Stimulated activated CD4-positive, alpha-beta T cell treated with anti-CD3 and anti-CD28 coated beads, Interleukin-15, amount 100 ng/mL, for 48 hours (primary cell): ENCODE measurements at places on chromosomes 6 and 20.

DNA sequence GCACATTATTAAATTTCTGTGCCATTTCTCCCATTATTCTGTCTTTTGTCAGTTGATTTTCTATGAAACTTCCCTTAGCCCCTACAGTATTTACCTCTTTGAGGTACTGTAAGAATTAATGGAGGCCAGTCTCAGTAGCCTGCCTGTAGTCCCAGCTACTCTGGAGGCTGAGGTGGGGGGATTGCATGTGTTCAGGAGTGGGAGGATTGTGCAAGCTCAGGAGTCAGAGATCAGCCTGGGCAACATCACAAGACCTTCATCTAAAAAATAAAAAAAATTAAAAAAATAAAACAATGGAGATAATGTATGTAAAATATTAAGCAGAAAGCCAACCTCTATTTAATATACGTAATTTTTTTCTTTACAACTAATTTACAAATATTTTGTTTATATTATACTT is 77.8 kb downstream of the OR2B2 start:
- no peak for DNase-seq

GRCh38 chr6:40743226-40743625 is 156.1 kb upstream of the LRFN2 start:
- no peak for DNase-seq

DNA sequence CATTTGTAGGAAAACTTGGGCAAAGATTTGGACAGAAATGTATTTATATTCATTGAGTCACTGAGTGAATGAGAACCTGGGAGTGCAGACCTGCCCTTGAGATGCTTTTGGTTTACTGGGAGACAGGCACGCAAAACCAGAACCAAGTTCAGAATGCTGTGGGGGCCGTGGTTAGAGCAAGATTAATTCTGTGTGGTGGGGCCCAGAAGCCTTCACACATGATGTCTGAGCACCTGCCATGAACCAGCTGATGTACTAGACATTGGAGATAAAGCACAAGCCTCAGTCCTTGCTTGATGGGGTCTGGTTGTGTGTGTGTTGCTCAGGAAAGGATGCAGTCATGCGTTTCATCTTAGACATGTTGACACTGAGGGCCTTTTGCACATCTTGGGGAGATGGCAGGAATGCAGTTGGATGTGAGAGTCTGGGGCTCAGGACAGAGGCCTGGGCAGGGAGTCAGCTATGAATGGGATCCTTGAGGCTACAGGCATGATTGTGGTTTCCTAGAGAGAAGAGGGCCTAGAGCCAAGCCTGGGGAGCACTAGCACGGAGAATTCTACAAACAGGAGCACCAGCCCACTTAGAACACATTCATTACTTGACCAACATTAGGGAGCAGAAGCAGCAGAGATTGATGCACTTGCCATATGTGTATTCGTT is 114.3 kb upstream of the TMEM181 start:
- DNase-seq, result no peak

- DNase-seq, result no peak
Observed at GRCh38 chr20:39108746-39109145, 146.6 kb downstream of the DHX35 start.

GRCh38 chr20:47252879-47253307 is 103.6 kb downstream of the ZMYND8 start:
- DNase-seq, result no peak

DNA sequence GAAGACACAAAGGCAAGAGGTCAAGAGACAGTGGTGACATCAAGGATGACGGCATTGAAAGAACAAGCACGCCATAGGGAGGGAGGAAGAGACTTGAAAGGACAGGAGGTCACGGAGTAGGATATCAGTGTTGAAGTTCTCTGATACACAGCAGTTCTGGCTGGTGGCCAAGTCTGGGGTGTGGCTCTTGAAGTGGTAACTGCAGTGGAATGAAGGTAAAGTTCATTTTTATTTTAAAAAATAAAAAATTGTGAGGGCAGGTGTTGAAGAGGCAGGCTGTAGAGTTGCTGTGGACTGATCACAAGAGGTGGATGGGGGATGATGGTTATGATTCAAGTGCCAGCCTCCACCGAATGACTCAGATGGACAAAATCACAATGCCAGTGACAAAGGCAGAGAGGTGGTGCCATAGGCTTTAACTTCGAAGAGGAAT is 53.2 kb upstream of the BMP2 start:
- no peak for DNase-seq

DNA sequence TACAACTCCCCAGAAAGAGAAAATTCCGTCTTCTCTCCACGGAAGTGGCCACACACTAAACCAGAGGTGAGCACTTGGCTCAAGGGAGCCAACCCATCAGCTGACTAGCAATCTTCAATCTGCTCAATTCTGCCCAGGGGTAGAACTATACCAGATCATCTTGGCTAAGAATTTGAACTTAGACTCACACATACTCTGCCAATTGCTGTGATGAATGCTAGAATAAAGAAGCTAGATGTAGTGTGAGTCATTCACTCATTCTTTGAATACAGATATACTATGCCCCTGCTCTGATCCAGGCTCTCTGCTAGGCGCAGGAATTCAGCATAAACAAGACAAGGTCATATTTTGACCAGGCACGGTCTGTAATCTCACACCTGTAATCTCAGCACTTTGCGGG is 147.9 kb upstream of the SHLD1 start:
- DNase-seq, result no peak

DNA sequence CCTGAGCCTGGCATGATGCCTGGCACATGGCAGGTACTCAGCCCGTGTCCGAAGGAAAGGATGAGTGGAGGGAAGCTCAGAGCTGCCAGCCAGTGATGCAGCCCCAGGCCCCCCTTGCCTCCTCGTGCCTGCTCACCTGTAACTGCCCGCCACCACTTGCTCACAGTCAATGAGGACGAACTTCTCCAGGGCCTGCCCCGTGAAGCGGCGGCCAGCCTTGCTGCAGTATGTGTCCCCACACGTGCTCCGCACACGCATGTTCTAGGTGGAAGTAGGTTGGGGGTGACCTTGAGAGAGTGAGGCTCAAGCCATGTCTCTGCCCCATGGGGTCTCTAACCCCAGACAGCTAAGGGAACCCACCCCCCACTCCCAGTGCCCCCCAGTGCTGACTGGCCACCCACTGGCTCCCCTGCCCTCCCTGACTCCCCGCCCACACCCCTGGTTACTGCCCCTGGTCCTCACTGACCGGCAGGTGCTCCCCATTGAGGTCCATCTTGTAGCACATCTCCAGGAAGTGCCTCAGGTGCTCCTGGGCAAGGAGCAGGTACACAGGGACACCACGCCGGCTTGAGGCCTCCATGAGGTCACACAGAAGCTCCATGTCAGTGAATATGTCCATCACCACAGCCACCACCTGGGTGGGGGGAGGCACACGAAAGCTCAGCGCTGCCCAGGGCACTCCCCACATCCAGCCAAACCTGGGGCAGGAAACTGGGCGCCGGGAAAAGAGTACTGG is 3.7 kb downstream of the FAM83C start:
- DNase-seq, result no peak

DNA sequence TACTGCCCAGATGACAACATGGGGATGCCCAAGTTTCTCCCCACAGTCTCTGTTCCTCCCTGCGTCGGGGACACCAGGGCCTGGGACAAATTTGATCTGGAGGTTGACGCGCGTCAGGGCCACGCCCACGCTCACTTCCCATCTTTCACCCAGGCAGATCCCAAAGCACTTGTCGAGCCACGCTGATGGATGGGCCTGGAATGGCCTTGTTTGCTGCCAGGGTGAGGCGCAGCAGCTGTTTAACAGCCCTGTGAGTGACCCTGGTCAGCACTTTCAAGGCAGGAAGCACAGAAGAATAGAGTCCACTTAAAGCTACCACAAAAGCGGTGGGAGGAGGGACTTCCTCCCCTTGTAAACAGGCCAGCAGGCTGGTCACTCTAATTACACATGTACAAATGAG is 324.7 kb upstream of the JARID2 start:
- no peak for DNase-seq

GRCh38 chr20:2740702-2741101 is 48.1 kb downstream of the EBF4 start:
- no peak for DNase-seq

- DNase-seq, result no peak
Observed at GRCh38 chr20:34452281-34452982, 63.8 kb upstream of the DYNLRB1 start.

DNA sequence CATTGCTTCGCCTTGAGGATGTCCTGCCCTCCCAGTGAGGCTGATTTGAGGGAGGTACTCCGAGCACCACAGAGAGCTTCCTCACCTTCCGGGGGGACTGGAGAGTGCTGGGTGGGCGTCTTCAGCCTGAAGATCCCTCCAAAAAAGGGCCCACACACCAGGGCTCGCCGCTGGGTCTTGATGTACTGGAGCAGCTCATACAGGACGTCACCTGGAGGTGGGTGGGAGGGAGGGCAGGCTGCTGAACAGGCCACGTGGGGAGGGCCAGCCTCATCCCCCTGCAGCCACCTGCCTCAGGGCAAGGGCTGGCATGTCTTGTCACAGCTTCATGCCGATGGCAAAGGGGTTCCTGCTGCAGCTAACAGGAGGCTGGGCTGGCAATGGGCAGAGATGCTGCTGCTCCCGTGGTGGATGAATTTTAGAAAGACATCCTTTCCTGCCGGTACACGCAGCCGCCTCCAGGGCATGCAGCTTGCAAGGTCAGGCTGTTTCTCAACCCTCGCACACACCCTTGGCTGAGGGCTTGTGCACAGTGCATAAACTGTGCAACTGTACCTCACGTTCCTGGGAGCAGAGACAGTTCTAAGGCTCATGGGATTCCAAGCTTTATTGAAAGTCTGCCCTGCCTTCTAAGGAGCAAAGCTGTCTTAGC is 14.0 kb downstream of the ETV7 start:
- DNase-seq, result no peak

DNA sequence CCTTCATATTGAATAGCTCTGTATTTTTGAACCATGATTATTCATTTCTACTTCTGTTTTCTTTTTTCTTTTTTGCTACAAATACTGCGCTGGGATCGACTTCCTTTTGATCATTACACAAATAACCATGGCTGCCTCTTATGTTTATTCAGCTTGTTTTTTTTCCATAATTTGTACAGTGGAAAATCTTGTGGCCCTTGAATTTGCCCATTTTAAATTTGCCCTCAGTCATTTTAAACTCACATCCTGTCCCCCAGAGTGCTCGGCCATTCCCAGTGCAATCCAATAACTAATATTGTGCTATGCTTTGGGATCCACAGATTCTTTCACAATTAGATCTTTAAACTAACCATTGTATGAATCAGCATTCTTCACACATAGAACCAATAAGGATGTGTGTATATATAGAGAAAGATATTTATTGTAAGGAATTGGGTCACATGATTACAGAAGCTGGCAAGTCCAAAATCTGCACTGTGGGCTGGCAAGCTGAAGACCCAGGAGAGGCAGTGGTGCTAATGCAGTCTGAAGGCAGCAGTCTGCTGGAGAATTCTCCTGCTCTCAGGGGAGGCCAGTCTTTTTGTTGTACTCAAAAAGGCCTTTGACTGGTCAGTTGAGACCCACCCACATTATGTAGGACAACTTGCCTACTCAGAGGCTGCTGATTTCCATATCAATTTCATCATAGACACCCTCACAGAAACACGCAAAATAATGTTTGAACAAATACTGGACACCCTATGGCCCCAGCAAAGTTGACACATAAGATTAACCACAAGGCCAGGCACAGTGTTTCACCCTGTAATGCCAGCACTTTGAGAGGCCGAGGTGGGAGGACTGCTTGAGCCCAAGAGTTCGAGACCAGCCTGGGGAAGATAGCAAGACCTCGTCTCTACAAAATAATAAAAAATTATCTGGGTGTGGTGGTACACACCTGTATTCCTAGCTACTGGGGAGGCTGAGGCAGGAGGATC is 147.1 kb downstream of the MTHFD1L start:
- no peak for DNase-seq

DNA sequence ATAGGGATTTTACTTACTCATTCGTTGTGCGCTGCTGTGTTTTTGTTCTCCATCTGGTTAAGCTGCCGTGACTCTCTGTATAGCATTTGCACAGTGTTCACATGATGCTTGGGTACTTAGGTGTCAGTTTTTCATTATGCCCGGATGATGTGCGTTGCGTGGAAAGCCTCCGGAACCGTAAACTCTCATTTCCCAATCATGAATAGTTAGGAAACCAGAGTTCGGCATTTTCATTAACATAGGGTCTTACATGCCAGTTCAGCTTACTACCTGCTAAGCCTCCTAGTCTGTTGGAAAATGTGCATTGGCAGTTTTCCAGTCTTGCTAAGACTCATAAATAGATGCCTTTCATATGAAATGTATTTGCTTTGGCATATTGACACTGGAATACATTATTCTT is 483.4 kb upstream of the FLRT3 start:
- DNase-seq, result no peak

- no peak for DNase-seq
Observed at GRCh38 chr6:33419580-33420490, at the start of gene SYNGAP1. TSS of gene SYNGAP1 (plus strand) at chr6:33420065. CDS start at chr6:33420265, 200 bp downstream.

DNA sequence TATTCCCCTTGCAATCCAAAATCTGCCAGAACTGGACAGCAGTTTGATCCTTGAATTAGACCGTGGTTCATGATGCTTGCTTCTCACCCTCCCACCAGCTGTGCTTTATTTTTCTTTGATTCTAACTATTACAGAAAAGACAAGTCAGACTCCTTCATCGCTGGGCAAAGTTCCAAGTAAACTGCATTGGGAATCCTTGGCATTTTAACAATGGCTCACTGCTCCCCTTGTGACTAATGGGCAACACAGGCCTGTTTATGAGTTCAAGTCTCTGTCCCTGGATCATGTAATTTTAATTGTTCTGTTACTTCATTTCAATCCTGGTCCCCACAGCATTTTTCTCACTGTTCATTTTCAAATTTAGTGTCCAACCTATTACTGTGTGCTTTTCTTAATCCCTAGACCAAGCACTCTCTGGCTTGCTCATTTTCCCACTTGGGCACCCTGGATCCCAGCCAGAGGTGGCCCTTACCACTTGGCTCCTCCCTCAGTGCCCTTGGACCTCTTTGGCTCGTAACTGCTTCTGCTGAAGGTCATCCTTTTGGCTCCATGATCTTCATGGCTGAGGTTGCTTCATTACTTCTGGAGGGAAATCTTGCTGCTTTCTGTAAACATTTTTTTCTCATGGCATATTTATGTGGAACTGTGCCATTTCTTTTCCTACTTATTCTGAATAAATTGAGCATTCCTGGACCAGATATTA is 32.8 kb downstream of the PSMB9 start:
- no peak for DNase-seq

DNA sequence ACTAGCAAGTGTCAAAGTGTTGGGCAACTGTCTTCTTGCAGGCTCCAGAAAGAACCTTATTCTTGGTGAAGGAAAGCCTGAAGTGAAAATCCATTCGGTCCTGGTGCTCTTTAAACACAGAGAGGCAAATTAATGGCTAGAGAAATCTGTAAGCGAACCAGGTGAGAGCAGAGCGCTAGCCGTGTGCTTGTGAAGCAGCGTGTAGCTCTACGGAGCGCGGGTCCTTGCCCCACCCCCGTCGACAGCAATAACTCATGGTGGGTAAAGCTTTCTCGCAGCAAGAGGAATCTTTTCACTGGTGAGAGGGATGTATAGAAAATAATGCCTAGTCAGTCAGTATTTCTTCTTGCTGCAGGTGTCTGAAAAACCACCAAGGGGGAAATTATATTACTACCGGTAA is 37.0 kb upstream of the EMILIN3 start:
- DNase-seq, result no peak

- no peak for DNase-seq
Observed at GRCh38 chr6:4510317-4510716, 265.9 kb upstream of the CDYL start.
